ENCODE measurements at places on chromosomes 4 and X.

GRCh38 chr4:1502501-1502886 lies 96.3 kb upstream of the NKX1-1 start:
- DNase-seq: no peak

DNA sequence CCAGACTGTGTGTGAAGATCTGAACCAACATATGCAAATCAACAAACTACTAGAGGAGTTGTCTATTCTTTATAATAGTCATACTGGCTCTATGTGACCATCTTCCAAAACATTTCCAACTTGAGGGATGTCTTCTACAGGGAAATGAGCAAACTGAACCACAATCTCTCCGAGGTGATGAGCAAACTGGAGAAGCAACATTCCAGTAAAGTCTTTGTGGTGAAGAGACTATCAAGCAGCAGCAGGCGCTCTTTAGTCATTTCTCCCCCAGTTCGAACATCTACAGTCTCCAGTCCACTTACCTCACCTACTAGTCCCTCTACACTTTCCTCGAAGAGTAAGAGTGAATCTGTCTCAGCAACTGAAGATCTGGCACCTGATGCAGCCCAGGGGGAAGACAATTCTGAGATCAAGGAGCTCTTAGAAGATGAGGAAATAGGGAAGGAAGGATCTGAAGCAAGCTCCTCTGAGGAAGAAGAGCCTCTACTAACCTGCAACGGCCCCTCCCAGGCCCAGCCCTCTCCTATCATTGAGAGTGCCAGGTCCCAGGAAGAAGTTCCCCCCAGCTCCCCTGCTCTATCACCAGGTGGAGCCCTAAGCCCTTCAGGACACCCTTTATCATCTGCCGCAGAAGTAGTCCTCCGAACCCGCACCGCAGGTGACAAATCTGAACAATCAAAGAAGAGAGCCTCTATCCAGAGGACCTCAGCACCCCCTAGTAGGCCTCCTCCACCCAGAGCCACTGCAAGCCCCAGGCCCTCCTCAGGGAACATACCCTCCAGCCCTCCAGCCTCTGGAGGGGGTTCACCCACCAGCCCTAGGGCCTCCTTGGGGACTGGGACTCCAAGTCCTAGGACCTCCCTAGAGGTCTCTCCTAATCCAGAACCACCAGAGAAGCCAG lies 98.1 kb downstream of the HNRNPD start:
- DNase-seq: no peak

DNA sequence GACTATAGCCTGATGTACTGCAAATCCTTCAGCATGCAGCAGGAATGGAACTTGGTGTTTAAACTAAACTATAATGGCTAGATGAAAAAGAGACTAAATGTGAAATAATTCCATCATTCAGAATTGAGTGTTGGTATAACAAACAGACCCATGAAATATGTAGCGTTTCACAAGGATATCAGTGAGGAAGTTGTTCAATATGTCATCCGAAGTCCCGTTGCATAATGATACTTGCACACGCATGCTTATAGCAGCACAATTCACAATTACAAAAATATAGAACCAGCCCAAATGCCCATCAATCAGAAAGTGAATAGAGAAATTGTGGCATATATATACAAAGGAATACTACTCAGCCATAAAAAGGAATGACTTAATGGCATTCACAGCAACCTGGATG lies 20.4 kb downstream of the MECP2 start:
- no peak for DNase-seq

DNA sequence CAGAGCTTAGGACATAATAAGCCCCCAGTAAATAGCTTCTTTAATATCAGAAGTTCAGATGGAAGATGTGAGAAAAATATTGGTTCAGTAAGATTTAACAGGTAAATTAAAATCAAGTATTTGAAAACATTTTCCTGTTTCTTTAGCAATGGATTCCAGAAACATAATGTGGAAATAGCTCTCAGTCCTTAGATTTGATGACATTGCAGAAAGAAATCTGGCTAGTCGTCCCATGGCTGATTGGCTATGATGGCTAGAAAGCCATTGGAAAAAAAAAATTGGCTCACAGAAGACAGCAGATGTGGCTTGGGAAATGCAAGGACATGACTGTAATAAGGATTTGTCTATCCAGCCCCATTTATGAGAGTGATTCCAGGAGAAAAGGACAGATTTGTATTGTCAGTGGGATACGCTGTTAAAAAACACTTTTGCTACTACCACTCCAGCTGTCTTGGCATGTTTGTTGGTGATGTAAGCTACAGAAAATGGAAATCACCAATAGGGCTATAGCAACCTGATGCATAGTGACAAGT lies 78.3 kb downstream of the AR start:
- DNase-seq: no peak

DNA sequence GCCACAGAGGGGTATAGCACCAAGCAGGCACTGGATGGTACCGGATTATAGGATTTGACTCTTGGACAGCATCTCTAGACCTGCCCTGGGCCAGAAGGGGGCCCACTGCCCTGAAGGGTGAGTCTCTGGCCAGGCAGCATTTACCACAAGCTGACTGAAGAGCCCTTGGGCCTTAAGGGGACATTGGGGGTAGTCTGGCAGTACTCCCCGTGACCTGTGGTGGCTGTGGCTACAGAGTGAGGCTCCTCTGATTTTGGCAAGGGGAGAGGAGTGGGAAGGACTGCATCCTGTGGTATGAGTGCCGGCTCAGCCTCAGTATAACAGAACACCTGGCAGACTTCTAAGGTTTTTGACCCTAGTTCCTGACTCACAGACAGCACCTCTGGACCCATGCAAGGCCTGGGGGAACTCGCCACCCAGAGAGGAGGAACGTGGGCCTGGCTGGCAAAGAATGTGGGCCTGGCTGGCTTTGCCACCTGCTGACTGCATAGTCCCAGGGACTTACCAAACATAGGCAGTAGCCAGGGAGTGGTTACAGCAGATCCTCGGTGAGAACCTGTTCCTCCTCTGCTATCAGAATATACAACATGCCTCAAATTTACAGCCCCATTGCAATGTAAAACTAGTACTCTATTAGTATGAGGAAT lies 48.1 kb downstream of the ABCB7 start:
- no peak for DNase-seq

- no peak for DNase-seq
Measured at GRCh38 chrX:26670521-26670920, 454.6 kb downstream of the MAGEB5 start.

- DNase-seq: no peak
Measured at GRCh38 chr4:65367306-65367705, 303.0 kb downstream of the EPHA5 start.

DNA sequence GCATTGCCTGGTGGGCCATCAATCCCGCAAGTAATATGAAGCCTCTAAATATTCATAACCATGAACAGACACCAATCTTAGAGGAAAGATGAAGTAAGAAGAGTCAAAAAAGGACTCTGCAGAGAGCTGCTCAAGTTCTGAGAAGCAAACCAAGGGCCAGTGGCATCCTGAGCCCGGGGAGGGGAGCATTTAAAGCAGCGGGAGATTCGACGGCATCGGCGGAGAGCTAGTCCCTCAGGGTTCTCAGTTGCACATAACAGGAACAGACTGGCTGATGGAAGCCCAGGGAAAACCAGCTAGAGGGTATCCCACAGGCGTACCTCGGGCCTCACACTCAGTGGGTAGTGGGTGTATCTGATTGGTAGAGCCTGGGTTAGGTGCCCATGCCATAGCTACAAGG lies 4.9 kb upstream of the PNMA6E start:
- no peak for DNase-seq

- peak; percentile 78 for DNase-seq
Measured at GRCh38 chrX:131778269-131779218, 234.7 kb downstream of the OR13H1 start.

DNA sequence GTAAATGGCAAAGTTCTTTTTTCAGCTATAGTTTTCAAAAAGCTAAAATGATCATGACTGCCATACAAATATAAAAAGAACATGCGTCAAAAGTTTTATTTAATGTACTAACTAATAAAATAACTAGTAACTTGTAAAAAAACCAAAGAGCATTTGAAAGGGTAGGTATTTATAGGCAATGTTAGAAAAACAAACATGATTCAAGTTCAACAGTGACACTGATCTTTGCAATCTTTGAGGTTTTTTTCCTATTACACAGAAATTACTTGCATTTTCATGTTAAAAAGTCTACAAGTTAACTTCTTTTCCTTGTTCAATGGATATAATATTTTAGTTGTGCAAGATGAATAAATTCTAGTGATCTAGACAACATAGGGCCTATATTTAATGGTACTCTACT lies 72.3 kb upstream of the GRID2 start:
- DNase-seq: no peak

GRCh38 chr4:188942606-188943005 lies 803.4 kb downstream of the TRIML1 start:
- no peak for DNase-seq

DNA sequence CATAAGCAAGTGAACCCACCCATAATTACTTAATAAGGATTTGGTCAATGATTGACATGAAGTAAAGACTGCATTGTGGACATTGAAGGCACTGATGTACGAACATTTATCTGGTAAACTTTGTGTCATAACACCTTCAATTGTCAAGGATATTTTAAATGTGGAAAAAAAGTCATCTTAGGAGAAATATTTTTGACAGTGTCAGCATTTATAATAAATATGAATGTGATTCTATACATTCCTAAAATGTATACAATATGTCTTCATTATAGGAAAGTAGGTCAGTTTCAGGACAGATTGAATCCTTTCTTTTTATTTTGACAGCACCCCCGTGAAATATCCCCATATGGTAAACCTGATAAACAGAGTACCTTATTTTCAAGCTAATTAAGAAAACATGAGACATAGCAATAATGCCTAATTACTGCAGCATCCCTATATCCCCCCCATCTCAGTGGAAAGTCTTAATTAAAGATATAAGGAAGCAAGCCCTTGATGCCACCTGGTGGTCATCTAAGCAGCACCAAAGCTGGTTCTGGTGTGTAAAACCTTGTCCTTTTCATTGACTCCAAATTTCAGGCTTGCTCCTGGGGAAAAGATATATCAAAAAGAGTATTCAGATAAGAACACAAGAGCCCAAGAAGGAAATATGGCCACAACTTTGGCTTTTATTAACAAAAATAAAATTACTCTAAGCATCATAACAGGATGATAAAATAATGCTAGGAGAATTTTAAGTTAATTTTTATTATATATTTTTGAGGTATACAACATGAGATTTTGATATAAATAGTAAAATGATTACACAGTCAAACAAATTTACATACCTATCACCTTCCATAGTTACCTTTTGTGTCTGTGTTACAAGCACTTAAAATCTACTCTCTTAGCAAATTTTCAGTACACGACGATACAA lies 379.7 kb downstream of the TLL1 start:
- DNase-seq: no peak

- DNase-seq: no peak
Measured at GRCh38 chr4:7105276-7105675, 37.4 kb upstream of the GRPEL1 start.

DNA sequence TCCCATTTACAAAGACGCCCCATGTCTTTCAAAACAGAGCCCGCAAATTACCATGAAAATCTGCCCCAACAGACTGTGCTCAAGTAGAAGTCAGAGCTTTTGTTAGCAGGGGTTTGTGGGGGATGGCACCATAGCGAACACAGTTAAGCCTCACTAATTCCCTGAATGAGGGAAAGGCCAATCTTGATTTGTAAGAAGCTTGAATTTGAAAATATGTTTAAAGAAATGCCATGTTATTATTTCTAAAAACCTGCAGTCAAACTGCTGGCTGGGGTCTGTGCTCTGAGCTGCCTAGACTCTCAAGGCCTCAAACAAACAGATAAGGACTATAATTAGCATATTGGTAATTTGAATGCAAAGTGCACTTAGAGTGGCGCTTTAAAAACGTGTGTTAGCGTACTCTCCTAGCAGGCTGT lies 9.4 kb upstream of the PAK3 start:
- DNase-seq: no peak

DNA sequence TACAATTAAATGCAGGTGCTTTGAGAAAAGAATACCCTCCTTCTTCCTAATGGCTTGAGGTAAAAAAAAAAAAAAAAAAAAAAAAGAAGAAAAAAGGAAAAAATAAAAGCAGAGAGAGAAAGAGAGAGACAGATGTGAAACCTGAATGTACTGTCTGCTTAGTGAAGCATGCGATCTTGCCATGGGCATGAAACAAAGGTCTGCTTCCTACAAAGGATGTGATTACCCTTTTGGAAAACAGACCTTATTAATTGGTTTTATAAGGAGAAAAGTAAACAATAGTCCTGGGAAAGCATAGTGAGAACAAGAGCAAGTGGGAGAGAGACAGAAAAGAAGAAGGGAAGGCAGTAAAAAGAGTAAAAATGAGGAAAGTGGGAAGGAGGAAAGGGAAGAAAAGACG lies 526.1 kb upstream of the PABPC4L start:
- no peak for DNase-seq

- DNase-seq: no peak
Measured at GRCh38 chr4:73985528-73985852, 2.5 kb downstream of the PPBP start.

- DNase-seq: no peak
Measured at GRCh38 chr4:174062831-174063230, 220.6 kb downstream of the FBXO8 start.

DNA sequence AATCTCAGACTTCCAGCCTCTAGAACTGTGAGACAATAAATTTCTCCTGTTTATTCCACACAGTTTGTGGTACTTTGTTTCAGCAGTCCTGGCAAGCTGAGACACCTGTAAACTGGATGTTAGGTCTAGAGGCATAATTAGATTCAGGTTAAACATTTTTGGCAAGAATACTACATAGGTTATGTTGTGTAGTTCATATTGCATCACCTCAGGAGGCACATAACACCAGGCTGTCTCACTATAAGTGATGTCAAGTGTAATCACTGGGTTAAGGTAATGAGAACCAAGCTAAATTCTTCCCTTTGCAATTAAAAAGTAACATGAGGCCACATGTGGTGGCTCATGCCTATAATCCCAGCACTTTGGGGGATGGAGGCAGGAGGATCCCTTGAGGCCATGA lies 214.2 kb downstream of the ZNF674 start:
- no peak for DNase-seq

DNA sequence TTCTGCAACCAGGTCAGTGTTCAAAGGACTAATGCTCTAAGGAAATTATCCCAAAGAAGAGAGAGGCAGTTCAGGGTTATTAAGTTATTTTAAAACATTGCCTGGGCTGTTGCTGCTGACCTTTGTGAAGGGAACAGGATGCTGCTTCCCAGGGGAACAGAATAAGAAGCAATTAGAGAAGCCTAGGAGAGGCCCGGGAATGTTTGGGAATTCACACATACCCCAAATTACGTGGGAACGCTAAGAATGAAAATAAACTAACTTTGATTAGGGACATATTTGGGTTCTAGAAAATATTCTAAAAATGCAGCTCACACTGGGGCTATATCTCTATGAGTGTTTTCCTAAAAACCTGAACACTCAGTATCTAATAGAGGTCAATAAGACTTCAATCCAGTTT lies 243.1 kb upstream of the FTHL17 start:
- DNase-seq: no peak

DNA sequence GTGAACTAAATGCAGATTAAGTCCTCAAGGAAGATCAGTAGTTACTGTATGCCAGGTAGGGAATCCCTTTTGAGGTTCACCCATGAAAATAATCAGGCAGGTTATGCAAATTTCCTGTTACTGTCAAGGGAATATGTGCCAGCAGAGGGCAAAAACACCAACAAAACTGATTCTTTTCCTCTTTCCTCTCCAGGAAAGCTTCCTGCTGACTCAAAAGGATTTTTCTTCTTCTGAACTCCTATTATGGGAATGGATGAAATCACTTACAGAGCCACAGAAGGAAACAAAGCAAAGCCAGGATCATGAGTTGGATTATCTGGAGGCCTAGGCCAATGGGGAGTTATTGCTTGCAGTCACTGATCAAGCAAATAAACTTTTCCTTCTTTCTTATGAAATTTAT lies 49.7 kb downstream of the TMPRSS11F start:
- no peak for DNase-seq

- DNase-seq: peak; percentile 82
Measured at GRCh38 chrX:8987672-8988250, 46.2 kb downstream of the FAM9B start.

- no peak for DNase-seq
Measured at GRCh38 chrX:100687128-100687527, 43.1 kb downstream of the SRPX2 start.
